Fibroblast of skin of right biceps (primary cell): ENCODE measurements at places on chromosomes 3 and 15.

DNA sequence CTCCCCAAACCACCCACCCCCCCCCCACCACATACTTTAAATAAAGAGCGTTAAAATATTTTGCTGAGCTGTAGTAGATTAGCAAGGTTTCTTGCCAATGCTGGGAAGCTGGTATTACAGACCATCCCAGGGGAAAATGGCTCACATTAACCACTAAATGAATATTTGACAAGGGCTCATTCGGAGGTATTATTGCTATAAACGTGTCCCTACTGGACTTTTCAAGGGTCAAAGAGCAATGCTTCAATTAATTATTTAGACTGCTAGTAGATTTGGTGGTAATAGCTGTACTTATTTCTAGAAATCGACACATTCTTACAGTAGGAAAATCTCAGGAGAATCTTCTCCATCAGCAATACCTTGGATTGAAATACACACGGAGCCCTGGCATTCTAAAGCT lies 5.2 kb downstream of the SOX2 start:
- no peak for DNase-seq

GRCh38 chr15:82679626-82680199 lies 30.0 kb downstream of the AP3B2 start:
- DNase-seq = no peak

DNA sequence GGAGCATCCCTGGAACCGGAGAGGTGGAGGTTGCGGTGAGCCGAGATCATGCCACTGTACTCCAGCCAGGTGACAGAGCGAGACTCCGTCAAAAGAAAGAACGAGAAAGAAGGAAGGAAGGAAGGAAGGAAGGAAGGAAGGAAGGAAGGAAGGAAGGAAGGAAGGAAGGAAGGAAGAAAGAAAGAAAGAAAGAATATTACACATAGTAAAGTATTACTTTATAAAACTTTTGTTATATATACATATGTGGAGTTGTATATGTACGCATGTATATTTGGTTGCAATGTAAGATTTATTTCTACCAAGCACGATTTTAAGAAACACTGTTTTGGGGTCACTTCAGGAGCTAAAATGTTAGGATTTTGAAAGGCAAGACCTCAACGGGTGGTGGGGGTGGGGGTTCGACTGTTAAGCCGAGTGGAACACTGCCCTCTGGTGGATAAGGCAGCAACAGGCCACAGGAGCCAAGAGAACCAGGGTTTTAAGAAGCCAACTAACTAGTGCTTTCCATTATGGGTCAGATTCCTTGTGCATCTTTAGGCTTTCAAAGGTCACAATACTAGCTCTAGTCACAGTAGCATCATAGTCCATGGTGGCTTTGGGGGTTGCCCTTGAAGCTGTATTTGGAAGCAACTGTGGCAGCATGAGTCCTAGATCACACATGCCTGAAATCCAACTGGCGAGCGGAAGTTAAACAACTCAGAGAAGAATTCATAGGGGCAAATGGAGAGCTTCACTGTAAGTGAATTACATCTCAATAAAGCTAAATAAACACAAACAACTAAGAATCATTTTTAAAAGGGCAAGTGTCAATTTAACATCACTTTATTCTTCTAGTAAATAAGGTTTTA lies 22.5 kb downstream of the GLB1 start:
- peak; percentile 66 for DNase-seq

DNA sequence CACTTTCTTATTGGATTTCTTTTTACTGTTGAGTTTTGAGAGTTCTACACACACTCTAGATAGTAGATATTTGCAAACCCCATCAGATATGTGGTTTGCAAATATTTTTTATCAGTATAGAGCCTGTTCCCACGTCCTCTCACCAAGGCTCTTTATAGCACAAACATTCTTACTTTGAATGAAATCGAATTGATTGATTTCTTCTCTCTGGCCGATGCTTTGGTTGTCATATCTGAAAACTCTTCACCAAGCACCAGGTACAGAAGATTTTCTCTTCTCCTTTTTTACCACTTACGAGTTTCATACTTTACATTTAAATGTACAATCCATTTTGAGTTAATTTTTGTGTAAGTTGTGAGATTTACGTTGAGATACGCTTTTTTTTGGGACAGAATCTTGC lies 163.4 kb downstream of the PTPRG start:
- DNase-seq = no peak

DNA sequence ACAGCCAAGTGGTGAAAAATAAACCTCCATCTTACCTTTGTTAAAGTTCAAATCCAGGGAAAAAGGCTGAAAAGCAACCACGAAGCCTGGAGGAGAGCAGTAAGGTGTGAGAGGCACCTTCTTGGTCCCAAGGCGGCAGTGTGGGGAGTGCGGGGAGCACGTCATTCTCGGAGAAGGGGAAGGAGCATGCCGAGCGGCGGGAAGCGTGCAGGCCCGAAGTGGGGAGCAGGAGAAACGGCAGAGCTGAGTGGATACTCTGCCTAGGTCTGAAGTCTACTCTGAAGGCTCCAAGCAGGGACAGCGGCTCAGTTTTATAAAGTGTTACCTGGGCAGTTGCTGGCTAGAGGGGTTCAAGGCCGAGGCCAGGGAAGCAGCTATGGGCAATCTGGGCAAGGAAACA lies 96.9 kb downstream of the RYK start:
- no peak for DNase-seq

DNA sequence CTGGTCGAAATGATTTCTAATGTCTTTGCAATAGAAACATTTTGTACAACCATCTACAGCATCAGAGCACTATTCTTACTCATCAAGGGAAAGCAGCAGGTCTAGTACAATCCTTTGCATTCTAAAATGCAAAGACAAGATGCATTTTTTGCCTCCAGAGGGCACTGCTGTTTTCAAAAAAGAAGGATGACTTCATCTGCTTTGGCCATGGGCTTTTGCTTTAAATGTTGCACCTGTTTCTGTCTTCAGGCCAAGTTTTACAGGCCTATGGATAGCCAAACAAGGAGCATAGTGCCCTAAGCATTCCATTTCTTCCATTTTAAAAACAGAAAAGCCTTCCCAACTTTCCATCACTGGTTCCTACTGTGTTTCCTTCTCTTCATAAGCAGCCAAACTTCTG lies 3.4 kb downstream of the PARP9 start:
- DNase-seq = peak; percentile 63

- DNase-seq = no peak
Measured at GRCh38 chr3:52524258-52524751, 9.4 kb downstream of the NT5DC2 start.
